ENCODE measurements at places on chromosomes 4 and X. TPM values are rescaled to one million over a fixed set of nuclear protein-coding genes. Genes with fewer than 3 reads are reported as not detected.

- DNase-seq = no peak
These were observed 44.9 kb upstream of the DDX3X start for GRCh38 chrX:41289095-41289494.

- no peak for DNase-seq
These were observed 105.5 kb upstream of the OTUD4 start for GRCh38 chr4:145285928-145286327.

GRCh38 chr4:24578364-24578763 is 6.0 kb downstream of the DHX15 start:
- no peak for DNase-seq

GRCh38 chr4:188707036-188707435 is 567.8 kb downstream of the TRIML1 start:
- no peak for DNase-seq

DNA sequence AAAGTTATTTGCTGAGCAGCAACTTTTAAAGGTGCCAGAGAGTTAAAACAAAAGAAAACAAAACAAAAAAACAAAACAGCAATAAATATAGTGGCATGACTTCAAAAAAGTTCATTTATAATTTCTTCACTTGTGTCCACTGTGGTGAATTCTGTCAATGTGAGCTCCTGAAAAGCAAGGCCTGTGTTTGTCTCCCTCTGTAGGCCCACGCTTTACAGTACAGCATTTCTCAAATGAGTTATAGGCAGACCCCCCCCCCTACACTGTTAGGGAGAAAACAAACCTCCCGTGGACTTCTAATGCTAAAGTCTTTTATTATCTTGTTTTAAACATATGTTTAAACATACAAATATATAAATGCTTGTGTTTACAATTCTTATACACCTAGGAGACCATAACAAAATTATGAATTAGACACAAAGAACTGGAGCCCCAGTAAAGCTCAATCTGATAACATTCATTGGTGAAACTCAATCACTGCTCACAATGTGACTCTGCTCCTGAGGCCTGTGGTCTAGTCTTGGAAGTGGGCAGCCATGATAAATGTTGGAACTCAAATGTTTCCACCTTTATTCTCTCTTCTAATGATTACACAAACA is 47.0 kb upstream of the SCOC start:
- peak; percentile 68 for DNase-seq

DNA sequence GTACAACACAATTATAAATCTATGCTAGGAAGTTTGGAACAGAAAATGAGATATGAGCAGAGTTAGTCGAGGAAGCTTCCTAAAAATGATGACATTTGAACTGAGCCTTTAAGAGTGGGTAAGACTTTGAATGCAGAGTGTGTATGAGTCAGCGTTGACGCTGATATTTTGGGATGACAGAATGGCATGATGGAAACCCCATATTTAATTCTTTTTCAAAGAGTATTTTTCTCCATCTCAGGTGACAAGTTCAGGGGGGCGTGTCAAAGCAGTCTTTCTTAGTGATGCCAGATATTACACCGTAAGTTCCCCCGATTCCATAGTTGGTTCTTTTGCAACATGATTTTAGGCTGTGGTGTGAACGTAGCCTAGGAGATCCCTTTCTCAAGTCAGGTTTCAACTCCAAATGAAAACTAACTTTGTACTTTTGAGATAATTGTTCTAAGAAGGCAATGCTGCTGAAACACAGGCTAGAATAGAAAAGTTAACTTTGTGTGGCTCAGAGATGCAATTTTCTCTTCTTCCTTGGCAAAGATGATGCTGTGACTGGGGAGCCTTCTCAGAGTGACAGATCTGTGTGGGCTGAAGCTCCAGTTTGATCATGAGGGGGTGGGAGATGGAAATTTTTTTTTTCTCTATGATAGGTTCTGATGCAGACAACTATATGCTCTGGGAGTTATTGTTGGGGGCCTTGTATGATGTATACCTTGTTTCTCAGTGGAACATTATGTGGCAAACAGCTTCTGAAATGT is 59.2 kb downstream of the GLUD2 start:
- no peak for DNase-seq

- no peak for DNase-seq
These were observed 181.0 kb downstream of the PALLD start for GRCh38 chr4:168677879-168678278.

DNA sequence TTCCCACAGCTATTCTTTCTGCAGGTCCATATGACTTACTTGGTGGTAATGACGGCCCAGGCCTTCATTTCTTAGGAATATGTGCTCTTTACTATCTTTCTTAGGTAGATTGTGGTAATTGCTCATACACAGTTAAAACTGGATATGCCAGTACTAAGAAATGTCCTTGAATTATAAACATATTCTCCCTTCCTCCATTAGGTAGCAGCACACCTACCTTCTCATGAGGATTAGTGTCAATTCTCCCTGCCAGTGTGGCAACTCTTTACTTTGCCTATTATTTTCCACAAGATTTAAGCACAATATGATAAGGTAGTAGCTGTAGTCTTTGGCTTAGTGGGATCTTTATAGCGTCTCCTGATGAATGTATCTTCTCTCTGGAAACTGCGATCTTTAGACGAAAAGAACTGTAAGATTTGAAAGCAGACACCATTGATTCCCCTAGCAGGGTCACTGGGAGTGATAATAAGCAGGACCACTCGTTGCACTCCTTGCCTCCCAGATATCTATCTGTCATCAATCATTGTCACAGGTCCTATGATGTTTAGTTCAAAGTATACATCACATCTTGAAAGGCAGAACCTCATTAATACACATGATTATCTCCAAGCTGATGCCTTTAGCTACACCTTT is 1240.7 kb downstream of the C4orf33 start:
- peak; percentile 47 for DNase-seq

GRCh38 chrX:96435378-96436035 is 249.1 kb upstream of the DIAPH2 start:
- no peak for DNase-seq

GRCh38 chr4:140363558-140363957 is 9.9 kb upstream of the SCOC start:
- no peak for DNase-seq

DNA sequence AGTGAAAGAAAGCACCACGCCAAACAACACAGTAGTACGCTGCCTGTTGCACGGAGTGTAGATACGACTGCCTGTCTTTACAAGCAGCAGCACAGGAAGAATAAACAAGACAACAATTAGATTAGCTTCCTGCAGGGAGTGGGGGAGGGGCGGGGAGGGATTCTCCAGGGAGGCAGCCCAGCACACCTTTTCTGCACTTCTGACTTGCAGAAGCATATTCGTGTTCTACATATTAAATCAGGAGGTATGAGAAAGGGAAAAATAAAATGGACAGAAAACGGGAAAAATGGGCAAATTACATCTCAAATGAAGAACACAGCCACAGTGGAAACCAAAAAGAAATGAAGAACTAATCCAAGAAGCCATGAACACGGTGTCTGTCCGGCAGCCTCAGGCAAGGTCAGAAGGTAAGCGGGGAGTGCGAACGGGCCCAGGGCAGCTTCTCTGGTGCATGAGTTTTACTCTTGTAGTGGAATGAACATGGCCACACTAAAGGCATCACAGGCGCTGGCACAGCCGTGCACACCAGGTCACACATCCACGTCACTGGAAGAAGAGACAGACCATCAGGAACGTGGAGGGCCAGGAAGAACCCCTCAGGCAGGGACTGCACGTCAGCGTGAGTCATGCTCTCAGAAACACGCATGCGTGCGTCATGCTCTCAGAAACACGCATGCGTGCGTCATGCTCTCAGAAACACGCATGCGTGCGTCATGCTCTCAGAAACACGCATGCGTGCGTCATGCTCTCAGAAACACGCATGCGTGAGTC is 20.1 kb upstream of the ADRA2C start:
- no peak for DNase-seq

DNA sequence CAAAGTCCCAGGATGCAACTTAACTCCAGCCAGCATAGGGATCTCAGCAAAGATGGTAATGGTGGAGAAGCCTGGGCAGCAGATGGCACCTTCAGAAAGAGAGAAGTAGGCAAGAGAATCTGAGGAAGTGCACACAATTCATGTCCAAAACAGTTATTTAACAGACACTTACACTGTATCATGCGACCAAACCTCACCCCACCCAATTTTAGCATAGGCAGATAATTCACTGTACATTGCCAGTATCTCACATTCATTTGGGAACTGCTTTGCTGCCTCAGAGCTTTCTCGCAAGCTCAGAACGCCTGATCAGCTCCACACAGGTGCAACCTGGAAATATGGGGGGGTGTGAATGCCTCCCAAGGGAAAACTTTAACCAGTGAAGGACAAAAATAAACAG is 143.0 kb upstream of the MAOA start:
- DNase-seq = no peak

GRCh38 chr4:87843936-87844335 is 11.2 kb downstream of the MEPE start:
- DNase-seq = no peak

DNA sequence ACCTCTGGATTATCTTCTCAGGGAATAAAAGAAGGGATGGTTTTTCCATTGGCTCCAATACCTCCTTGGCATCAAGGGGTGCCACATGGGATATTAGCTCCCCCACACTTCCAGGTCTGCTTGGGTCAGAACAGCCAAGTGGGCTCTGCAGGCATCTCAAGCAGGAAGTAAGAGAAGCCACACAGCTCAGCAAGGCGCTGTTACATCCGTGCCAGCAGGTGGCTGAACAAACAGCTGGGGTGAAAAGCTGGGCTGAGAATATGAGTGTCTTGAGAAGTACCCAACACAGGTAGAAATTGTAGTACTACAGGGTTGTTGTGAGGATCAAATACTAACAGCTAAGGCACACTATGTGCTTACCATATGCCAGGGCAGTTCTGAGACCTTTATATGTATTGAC is 76.7 kb upstream of the TMEM150C start:
- DNase-seq = no peak

GRCh38 chr4:174563399-174563798 is 41.1 kb upstream of the HPGD start:
- peak; percentile 21 for DNase-seq

GRCh38 chrX:150926304-150926703 is 27.8 kb upstream of the CD99L2 start:
- no peak for DNase-seq

- no peak for DNase-seq
These were observed 16.9 kb upstream of the RAP2C start for GRCh38 chrX:132236121-132236520.

GRCh38 chr4:61301271-61301670 is 101.1 kb downstream of the ADGRL3 start:
- no peak for DNase-seq

DNA sequence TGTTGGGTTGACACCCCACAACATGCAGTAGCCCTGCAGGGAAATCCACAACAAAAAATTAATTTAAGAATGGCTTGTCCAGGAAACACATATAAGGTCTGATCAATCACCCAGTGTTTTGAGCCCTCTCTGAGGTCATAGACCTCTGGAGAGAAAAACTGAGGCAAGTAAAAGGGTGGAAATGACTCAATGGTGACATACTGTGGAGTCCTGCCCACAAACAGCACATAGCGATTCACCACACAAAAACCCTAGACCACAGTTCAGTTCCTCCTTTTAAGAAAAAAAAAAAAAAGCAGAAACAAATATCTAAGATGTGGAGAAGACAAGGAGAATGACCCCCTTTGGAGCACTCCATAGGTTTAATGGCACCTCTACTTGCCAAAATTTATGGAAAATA is 2691.0 kb downstream of the PCDH7 start:
- DNase-seq = no peak

GRCh38 chrX:132958091-132958703 is at the start of gene HS6ST2:
Gene HS6ST2 (minus strand): TSS chrX:132958629.
- peak; percentile 60 for DNase-seq

DNA sequence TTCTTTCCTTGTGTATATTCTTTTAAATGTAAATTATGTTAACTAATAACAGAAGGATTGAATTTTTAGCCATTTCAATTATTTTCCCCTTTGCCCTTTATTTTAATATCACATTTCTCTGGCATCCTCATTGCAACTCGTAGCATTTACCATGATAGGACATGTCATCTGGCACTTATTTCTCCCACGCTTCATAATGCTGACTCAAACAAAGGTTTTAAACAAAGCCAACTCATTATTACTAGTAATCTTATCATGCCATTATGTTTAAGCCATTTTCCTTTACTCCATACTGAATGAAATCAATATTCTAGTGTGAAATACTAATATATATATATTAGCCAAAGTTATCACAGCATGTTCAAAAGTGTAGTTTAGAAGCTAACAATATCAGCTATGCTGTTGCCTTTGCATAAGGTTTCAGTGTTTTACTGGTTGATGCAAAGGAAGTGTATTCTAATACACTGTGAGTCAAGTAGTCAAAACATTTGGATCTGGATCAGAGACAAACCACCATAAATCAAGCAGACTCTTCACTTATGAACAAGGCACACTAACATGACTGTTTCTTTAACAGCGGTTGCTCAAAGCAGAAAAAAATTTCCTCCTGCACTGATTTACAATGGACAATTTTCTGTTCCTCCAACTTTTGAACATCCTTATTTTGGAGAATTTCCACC is 281.6 kb downstream of the SLC7A11 start:
- no peak for DNase-seq

Gene CYSLTR1
- not detected for total RNA-seq

Gene NKX3-2
- total RNA-seq = not detected

Gene PF4V1
- 0.66 TPM for total RNA-seq

Gene CXCL10
- not detected for total RNA-seq

Gene WDR1
- 233 TPM for total RNA-seq

Gene IL1RAPL1
- 0.23 TPM for total RNA-seq

Gene FAM47B
- not detected for total RNA-seq

Gene CFAP99
- total RNA-seq = not detected

Gene VCX2
- not detected for total RNA-seq

Gene GAB1
- 32.6 TPM for total RNA-seq

Gene KANTR
- total RNA-seq = 15.5 TPM

Gene LIN54
- 15.7 TPM for total RNA-seq

Gene GUCY1A1
- not detected for total RNA-seq

Gene PDGFRA
- 10.8 TPM for total RNA-seq
